ENCODE measurements at places on chromosomes 2 and 18.
A peak's percentile ranks its signal among the peaks of the same experiment; 100 is the strongest.

DNA sequence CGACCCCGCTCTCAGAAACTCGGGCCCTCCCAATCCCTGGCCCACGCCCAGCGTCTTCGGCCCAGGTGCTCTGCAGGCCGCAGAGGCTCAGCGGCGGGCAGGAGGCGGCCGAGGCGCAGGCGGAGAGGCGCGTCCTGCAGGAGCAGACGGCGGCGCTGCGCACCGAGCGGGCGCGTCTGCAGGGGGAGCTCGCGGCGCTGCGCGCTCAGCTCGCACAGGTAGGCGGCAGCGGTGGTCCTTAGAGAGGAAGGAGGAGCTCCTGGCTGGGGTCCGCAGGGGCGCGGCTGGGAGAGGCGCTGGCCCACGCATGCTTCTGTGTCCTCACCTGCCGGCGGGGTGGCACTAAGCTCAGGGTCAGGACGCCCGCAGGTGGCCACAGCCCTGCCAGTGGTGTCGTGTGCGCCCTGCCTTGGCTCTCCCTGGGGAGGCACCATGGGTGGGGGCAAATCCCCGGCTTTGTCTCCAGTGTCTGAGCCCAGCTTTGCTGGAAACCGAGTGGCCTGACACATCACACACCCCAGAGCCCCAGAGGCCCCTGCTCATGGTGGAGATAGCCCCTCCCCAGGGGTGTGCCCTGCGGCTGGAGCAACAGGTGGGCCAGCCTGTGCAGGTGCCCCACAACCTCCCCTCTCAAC lies 14.9 kb upstream of the SNED1 start:
- DNase-seq: peak; percentile 72

DNA sequence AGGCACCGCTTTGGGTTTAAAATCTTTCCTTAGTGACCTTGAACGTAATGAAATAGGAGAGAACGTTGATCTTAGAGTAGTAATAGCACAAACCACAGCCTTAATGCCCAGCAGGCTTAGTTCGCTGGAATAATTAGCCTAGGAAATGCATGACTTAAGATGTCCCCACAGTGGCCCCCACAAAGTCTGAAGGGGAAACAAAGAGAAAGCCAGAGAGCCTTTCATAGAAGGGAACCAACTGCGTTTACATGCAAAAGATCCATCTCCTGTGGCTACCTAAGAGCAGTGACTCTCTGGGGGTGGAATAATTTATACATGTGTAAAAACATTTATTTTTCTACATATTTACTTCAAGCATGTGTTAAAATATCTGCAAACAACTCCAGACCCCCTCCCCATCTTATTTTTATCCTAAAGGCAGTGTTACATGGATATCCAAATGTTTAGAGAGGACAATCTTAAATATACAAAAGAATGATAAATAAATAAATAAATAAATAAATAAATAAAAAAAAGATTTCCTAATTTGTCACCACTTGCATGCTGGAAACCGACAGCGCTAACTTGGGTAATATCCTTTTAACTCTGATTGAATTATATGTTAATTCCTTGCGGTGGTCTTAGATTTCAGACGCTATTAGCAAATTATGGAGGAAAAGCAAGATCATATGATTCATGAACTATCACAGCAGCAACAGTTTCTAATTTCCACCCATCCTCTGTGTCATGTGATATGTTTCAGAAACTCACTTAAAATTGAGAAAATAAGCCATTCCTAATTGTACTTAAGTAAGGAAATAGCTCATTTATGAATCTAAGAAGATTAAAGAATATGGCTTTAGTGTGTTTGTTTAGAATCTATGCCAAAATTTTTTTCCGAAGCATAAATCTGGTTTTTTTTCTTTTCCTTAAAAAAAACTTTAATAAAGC lies 23.4 kb upstream of the CYP1B1 start:
- no peak for DNase-seq

- DNase-seq: peak; percentile 63
Observed at GRCh38 chr18:35478520-35479435, 19.0 kb downstream of the INO80C start.

- DNase-seq: no peak
Observed at GRCh38 chr2:604385-604784, 72.8 kb downstream of the TMEM18 start.

DNA sequence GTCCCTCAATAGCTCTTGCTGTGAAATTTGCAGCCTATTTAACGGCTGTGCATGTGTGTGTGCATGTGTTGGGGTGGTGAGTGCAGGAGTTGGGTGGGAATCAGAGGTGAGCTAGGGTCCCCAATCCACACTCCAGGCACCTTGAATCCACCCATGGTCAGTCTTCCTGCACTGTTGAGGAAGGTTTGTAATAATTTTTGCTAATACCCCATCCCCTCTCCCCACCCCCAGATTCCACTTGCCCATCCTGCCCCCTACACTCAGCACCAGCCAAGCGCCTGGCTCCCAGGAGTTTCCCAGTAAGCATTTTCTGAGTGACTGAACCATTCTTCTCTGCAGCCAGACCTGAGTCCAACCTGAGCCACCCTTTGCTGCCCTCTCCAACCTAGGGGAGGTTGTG lies 208.4 kb upstream of the RAB12 start:
- DNase-seq: no peak

All from activated CD8-positive, alpha-beta memory T cell treated with anti-CD3 and anti-CD28 coated beads, Interleukin-2, amount 50 U/mL, for 48 hours (primary cell).